ENCODE measurements at places on chromosomes 4 and X. TPM values are rescaled to one million over a fixed set of nuclear protein-coding genes. Genes with fewer than 3 reads are reported as not detected.

GRCh38 chr4:19455196-19455595 is 796.5 kb upstream of the SLIT2 start:
- DNase-seq, result no peak

DNA sequence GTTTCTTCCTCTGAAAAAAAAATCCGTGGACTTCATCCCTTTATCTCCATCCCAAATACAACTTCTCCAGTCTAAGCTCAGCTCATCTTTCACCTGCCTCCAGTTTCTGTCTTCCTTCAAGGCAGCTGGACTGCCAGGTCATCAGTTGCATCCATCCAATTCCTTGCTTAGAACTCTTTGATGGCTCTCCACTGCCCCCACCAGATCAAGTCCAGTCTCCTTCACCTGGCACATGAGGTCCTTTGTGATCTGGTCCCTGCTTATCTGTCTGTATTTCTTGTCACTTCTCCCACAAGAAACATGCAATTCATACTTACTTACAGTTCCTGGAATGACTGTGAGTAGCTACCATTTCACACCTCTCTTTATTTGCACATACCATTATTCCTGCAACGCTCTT is 33.8 kb downstream of the OTUD6A start:
- no peak for DNase-seq

- no peak for DNase-seq
Observed at GRCh38 chr4:10082459-10083272, 33.9 kb downstream of the WDR1 start.

DNA sequence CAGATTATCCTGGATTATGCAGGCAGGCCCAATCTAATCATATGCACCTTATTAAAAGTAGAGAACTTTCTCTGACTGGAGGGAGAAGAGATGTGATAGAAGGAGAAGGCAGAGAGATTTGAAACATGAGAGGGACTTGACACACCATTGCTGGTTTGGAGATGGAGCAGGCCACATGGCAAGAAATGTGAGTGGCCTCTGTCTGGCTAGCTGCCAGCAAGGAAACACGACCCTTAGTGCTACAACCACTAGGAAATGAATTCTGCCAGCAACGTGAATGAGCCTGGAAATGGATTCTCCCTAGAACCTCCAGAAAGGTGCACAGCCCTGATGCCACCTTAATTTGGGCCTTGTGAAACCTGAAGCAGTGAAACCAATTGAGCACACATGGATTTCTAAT is 79.5 kb upstream of the MBNL3 start:
- no peak for DNase-seq

- no peak for DNase-seq
Observed at GRCh38 chrX:78237127-78237526, 90.3 kb downstream of the CYSLTR1 start.

DNA sequence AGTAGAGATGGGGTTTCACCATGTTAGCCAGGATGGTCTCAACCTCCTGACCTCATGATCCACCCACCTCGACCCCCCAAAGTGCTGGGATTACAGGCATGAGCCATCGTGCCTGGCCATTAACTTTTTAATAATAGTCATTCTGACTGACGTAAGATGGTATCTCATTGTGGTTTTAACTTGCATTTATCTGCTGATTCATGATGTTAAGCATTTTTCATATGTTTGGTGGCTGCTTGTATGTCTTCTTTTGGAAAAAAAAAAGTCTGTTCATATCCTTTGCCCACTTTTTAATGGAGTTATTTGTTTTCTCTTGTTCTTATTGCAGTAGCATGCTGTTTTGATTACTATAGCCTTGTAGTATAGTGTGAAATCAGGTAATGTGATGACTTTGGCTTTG is 45.8 kb downstream of the ANXA10 start:
- no peak for DNase-seq

- no peak for DNase-seq
Observed at GRCh38 chrX:15804563-15804962, 14.3 kb downstream of the ZRSR2 start.

GRCh38 chr4:42816189-42816879 is 76.2 kb upstream of the GRXCR1 start:
- no peak for DNase-seq

DNA sequence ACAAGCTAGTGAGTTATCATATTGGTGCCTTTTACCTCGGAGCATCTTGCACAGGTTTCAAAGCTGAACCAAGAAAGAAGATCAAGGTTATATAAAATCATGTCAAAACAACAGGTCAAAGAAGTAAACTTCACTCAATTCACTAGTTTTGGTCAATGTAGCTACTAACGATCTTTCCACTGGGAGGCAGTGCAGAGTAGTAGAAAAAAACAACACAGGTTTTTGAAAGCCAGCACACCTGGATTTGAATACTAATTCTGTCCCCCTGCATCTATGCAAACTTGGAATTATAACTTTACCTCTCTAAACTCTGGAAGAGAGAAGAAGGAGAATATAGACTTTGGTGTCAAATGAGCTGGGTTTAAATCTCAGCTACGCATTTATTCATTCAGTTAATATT is 266.1 kb downstream of the GRIA3 start:
- no peak for DNase-seq

GRCh38 chr4:187565416-187565815 is 430.2 kb upstream of the ZFP42 start:
- DNase-seq, result no peak

- no peak for DNase-seq
Observed at GRCh38 chr4:149065753-149066152, 623.5 kb upstream of the NR3C2 start.

Gene CACNA1F
- total RNA-seq, result not detected

Gene IGFBP7
- 3,484 TPM for total RNA-seq

Gene HELT
- not detected for total RNA-seq

Gene ABLIM2
- 0.31 TPM for total RNA-seq

Gene TMPRSS11B
- total RNA-seq, result not detected

Gene PITX2
- not detected for total RNA-seq
